ENCODE measurements at places on chromosomes 1 and 21.

DNA sequence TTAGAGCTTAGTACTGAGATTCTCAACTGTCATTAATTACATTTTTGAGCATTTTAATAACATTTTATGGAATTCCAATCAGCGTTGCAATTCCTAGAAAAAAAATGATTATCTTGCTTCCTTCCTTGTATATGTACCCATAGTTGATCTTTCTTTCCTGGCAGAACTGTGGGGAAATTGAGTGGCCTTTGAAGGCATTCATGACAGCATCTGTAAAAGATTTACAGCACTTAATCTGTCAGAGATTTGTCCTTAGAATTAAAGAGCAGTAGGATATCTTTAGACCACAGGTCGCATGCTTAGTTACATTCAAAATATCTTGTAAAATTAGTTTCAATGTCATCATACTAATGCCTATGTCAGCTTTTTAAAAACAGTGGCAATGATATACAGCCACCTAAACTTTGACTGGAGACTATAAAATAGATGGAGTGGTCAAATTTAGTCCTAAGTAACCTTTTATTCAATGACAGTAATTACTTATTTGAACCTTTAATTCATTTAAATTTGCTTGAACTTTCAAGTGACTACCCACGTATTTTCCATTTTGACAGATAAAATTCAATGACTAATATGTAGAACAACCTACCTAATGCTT, 692.0 kb downstream of the NCAM2 start:
- DNase-seq: no peak

GRCh38 chr1:15424146-15424667, 14.0 kb upstream of the CTRC start:
- no peak for DNase-seq

DNA sequence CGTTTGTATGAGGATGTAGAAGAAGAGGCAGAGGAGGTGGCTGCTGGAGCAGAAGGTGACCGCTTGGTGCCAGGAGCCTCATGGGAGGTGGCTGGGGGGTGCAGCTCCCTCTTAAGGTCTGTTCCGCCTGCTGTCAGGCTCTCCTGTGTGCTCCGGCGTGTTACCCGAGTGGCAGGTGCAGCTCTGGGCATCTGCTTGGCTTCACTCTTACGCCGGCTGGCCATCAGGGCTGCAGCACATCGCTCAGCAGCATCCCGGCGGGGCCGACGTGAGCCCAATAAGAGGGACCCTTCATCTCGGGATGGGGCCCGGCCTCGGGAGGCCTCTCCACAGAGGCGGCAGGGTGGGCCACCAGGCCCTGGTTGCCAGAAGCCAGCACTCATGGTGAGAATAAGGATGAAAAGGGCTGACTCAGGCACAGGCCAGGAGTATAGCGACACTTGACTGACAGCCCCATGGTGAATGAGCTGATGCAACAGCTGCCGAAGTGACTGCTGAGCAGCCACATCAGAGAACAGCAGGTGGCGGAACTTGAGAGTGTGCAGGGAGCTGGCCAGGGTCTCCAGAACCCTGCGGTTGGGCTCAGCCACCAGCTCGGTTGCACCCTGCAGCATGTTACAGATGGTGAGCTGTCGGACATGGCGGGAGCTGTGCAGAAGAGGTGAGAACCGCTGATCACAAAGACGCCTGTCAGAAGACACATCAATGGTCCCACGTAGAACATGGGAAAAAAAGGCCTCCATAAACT, 17.5 kb downstream of the LRRC41 start:
- no peak for DNase-seq

DNA sequence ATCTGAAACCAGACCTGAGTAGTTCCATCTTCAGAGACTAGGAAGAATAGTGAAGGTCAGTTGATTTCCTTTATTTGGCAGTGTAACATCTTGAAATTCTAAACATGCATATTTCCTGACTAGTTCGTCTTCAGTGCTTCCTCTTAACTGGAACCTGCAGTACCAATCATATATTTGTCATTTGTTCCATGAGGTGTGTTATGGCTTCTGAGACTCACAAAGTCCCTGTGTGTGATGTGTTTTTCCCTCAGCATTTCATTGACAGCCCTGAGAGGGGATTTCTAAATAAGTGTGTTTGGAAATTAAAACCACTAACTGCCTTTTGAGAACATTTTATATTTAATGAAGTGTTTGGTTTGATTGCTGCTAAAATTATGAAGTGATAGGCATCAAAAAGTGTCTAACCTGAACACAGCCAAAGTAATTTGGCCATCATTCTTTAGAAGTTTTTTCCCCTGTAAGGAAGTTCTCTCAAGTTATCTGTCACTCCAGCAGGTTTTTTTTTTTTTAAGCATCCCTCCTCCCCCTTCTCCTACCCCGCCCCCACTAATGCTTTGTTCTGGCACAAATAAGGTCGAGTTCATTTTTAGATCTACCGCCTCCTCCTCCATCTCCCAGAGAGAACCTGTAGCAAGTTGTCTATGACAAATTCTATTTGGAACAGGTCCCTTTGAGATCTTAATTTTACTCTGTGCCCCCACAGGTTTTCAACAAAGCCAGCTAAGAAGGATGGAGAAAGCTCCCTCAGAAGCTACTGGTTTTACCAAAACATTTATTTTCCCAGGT, 61.4 kb downstream of the TMEM200B start:
- no peak for DNase-seq

DNA sequence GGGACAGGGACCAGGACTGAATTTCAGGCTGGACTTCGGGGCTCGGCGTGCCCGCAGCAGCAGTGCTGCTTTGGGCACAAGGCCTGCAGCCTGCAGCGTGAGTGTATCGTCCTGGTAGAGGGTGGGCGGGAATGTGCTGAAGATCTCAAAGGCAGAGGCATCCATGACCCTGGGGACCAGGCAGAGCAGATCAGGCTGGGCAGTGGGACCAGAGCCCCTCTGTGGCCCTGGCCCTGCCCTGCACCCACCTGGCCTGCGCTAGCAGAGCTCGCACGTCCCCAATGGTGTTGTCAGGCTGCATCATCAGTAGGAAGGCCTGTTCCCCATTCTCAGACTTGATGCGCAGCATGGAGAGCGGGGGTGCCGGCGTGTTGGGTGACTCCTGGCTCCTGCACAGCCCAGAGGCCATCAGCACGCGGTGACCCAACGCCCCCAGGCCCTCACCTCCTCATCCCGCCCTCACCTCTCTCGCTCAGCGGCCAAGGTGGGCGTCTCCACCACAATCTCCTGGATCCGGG, 2.6 kb downstream of the SH3BGRL3 start:
- no peak for DNase-seq

- no peak for DNase-seq
Observed at GRCh38 chr21:16840538-16840937, 672.3 kb upstream of the CXADR start.

GRCh38 chr1:15717418-15718125, 18.5 kb upstream of the SLC25A34 start:
- no peak for DNase-seq

GRCh38 chr1:156262461-156263287, 14.8 kb upstream of the PAQR6 start:
- no peak for DNase-seq

DNA sequence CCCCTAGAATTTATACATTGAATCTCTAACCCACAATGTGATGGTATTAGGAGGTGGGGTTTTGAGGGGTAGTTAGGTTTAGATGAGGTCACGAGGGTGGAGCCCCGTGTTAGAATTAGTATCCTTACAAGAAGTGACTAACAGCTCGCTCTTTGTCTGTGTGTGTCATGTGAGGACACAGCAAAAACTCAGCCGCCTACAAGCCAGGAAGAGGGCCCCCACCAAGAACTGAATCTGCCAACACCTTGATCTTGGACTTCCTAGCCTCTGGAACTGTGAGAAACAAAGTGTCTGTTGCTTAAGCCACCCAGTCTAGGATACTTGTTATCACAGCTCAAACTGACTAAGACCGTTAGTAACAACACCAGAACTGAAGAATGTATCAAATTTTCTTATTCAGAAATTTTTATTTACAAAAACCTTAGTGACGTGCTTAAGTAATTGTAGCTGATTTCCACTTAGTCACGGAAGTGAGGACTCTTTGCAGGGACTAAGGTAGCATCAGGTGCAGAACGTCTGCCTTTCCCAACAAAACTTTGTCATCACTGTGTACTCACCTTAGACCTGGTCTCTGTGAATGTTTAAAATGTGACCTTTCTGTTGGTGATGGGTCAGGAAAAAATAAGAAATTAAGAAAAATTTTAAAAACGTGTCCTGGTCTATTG, 24.5 kb upstream of the LRRC8C start:
- DNase-seq: no peak

GRCh38 chr1:230337266-230337665, 88.9 kb downstream of the PGBD5 start:
- no peak for DNase-seq

DNA sequence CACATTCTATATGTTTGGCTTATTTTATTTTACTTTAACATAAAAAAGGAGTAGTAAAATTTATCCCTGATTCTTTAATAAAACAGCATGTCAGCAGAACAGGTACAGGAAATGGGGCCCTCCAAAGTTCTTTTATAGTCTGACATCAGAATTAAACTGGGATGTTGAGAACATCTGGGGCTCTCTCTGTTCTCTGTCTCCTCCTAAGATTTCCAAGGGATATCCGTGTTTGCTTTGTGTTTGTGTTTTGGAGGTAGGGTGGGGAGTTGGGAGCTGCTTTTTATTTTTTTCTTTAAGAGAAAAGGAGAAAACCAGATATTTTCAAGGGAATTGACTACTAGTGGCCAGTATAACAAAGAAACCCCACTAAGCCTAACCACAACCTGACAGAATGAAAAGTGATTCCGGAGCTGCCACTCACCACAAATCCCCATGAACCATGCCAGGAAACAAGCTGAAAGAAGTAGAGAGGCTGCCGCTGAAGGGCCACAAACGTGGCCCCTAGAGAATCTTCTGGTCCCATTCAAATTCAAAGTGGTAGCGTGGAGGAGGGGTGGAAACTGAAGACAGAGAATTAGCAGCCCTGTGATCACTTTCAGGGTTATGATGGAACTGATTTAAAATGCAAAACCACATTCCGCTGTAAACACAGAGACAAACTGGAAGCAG, 369.6 kb upstream of the ADGRL2 start:
- DNase-seq: no peak

DNA sequence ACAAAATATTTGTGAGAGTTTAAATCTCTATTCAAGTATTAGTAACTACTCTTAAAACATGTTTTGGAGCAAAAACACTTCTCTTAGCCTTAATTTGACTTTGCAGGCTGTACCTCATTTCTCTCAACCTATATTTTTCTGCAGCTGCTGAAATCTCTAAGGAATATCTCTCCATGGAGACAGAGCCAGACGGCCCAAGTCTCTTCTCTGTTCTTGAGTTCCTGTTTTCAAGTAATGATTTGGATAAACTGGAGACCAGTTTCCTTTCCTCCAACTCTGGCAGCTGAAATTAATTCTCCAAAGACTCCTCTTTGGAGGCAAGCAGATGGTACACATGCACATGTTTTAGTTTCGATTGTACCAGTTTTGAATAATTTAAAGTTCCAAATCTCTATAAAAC, 659.7 kb upstream of the NEGR1 start:
- DNase-seq: no peak

DNA sequence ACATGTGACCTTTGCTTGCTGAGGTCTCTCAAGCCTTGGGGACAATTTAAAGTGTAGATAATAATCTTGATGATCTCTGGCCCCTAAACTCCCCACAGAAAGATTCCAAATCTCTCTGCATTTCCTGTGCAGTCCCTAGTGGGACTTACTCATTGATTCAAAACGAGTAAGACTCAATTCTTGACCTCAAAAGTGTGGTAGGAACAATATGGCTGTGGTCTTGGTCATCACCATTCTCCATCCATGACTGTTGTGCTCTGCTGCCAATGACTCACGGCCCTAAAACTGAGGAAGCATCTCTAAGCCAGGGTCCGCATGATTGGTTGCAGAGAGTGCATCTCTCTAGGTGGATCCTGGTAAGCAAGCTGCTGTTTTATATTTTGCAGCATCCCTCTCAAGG, 268.0 kb downstream of the PTGER3 start:
- no peak for DNase-seq

DNA sequence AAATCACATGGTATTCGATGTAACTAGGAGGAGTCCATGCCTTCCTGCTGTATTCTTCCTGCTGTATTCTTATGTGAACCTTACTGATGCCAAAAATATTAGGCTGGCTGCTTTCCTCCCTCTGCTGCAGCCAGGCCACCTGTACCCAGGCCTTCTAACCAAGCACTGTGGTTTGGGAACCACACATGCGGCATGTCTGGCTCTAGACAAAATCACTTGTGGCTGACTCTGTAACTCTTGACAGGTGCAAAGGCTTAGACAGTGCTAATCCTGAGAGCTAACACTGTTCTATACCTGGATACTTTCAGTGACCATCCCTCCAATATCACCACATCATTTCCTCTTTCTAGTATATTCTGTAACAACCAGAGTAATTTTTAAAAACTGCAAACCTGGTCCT, 67.7 kb downstream of the PCP4 start:
- DNase-seq: no peak

DNA sequence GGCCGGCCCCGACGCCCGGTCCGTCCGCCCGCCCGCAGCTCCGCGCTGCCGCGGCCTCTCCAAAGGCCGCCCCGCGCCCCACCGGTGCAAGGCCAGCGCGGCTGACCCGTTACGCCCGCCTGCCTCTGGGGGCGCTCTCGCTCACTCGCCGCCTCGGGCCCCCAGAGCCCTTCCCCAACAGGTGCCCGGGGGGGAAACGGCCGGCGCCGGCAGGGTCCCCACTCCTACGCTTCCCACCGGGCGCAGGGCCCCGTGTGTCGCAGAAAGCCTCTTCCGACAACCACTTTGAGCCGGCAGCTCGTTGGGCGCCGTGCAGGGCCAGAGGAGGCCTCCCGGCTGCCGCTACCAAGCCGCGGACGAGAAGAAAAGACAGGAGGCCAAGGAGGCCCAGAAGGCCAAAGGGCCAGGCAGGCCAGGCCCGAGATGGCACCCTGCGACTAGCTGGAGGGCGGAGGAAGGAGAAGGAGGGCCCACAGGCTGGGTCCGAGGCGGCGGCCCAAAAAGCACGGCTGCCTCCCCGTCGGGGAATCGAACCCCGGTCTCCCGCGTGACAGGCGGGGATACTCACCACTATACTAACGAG, 64.9 kb upstream of the FCGR2A start:
- no peak for DNase-seq

DNA sequence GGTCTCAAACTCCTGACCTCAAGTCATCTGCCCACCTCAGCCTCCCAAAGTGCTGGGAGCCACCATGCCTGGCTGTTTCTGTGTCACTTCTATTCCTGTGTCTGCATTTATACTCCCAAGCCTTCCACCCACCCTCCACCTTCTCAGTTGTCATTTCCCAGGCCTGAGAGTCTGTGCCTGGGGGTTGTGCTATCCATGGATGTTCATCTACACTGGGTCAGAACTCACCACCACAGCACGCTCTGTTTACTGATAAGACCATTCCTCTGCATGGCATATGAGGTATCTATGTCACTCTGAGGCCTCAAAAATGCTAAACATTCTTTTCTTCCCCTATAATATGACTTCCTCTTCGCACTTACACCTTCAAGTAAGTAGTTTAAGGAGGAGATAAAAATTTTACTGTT, 6.1 kb downstream of the NENF start:
- no peak for DNase-seq

Measured in NCI-H1048 (cell line).